ENCODE measurements at places on chromosomes 2 and 18.

DNA sequence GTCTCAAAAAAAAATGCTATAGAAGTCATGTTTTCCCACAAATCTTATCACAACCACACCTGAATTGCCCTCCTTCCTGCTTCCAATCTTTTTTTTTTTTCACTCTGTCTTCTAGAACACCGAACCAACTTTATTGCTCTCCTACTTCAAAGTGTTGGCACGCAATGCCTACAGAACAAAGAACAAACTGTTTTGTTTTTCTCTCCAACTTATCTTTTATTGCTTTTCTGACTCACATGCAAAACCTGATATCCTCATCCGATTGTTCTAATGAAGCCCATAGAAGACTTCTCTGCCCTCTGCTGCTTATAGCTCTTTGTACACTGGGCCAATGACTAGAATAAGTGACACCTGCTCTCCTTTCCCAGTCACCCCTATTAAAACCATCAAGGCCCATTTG, 602.8 kb downstream of the EPHA4 start:
- DNase-seq = no peak

DNA sequence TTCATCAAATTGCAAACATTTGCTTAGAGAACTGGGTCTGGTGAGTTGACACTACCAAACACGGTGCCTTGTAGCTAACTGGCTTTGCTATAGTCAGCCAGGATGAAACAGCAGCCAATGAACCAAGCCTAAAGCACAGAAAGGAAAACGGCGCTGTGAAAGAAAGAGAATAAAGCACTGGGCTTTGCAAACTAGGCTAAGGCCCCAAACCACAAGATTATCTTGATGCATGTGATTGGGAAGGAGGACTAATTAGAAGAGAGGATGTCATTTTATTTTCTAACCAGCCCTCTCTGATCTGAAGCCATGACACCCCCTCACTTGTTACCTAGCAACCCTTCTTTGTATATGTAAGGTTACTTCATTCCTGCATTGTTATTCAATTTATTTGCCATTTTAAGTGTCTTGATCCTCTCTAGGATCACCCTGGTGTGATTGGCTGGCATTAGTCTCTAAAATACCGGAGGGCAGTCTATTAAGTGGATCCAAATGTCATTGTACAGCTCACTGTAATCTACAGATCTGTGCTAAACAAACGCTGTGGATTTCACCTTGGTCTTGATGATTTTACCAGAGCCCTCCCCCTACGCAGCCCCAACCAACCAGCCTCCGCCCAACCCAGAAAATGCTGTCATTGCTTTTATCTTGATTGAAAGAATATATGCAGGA, 395.4 kb upstream of the ACVR2A start:
- no peak for DNase-seq

GRCh38 chr18:77376043-77376732, 126.5 kb downstream of the GALR1 start:
- DNase-seq = no peak

GRCh38 chr2:165410276-165410675, 59.2 kb upstream of the CSRNP3 start:
- DNase-seq = no peak

DNA sequence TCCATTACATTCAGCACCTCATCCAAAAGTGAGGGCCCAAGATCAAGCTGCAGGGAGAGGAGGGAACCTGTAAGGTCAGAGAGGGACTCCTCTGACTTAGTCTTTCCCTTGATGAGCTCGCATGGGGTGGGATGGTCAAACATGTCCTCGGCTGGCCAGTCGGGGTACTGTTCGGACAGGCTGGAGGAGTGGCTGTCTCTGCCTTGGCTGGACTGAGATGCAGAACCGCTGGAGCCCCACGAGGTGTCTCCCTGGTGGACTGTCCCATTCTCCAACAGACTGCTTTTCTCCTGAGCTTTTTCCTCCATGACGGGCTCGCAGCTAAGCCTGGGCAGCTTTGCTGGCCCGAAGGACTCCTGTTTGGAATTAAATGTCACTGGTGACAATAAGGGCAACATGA, 25.6 kb downstream of the CDC42EP3 start:
- DNase-seq = no peak

GRCh38 chr2:76445880-76446279, 735.2 kb upstream of the GCFC2 start:
- DNase-seq = no peak

DNA sequence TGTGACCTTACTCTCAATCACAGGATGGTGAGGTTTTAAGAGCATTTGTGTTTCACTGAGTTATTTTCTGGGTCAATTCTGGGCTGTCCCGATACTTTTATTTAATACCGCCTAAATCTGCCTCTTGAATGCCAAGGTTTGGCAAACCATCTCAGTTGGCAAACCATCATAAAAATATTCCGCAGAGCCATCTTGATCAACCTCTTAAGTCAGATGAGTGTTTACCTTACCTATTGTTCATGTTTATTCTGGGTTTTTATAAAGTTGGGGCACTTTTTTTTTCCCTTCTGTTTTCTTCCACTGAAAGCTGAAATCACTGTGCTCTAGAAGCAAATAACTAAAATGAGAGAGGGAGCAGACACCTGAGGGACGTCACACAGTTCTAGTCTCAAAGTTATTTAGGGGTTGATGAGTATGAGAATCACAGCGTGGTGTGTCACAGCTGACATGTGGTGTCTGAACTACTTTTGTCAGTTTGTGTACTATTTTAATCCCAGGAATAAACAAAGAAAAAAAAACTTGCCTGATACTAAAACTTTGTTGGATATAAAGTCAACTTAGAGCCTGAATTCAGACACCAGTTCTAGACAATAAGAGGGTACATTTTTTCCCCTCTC, 48.6 kb downstream of the ETAA1 start:
- DNase-seq = no peak

DNA sequence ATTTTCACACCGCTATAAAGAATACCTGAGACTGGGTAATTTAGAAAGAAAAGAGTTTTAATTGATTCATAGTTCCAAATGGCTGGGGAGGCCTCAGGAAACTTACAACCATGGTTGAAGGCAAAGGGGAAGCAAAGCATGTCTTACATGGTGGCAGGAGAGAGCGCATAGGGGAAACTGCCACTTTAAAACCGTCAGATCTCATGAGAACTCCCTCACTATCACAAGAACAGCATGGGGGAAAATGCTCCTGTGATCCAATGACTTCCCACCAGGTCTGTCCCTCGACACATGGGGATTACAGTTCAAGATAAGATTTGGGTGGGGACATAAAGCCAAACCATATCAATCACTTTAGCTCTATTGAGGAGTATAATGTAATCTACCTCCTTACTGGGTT, 53.5 kb downstream of the ABCB11 start:
- DNase-seq = peak; percentile 37

GRCh38 chr2:170717991-170718589, 3.0 kb downstream of the SP5 start:
- DNase-seq = no peak

DNA sequence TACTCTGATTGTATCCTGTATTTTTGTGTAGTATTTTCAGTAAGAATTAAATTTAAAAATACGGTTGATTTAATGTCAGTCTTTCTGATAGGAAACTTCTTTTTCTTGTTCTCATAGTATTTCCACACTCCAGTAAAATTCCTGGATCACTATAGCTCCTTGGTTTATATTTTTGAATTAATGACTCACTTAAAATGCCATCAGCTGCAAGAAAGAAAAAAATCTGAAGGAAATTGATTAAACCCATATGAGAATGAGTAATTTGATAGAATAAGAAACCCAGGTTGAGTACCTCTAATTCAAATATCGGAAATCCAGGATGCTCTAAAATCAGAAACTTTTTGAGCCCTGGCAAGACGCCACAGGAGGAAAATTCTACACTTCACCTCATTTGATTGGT, 186.8 kb upstream of the RND3 start:
- no peak for DNase-seq

DNA sequence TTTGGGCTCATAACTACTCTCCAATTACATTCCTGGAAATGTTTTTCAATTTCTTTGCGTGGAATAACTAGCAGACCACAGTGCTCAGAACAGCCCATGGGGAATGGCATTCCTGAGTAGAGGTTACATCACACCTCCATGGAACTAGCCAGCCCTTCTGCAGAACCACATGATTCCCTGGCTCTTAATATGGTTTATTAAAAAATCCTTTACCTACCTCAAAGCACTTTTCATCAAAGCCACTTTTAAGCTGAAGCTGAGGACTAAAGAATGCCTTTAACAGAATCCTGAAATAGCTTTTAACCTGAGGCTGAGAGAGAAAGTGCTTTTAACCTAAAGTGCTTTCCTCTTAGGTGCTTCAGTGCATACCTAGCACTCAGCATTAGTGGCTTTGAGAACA, 376.3 kb downstream of the ARHGAP15 start:
- DNase-seq = no peak

DNA sequence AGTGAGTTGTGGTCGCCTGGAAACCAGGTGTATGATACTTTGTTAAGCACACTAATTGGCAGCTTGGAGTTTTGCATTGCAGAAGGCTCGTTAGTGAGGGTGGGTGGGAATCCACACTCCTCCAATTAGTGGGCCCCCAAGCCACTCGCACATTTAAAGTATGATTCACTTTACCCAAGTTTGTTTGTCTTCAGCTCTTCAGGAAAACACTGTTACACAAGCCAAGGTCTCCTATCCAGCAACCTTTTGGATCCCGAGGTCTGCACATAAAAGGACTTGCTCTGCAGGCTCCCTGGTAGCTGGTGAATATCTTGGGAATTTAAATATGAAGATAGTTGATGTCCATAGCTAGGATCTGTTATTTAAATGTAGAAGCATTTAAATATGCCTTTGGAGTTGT, 66.1 kb downstream of the NPAS2 start:
- DNase-seq = no peak

DNA sequence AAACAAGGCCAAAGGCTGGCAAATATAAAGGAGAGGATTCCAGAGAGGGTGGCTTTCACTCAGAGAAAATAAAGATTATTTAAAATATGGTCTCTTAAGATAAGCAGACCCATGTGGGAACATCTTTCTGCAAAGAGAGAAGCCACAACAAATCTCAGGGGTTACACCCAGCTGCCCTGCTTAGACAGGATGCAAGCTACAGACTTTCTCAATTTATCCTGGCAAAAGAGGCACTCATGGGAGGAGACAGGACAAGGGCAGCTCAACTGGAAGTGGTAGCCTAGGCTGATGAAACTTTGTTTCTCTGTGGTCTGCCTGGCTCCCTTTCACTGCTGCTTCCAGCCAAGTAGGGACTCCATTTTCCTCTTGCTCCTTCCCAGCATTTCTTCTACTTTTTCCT, 25.9 kb upstream of the SULT1C4 start:
- peak; percentile 45 for DNase-seq

DNA sequence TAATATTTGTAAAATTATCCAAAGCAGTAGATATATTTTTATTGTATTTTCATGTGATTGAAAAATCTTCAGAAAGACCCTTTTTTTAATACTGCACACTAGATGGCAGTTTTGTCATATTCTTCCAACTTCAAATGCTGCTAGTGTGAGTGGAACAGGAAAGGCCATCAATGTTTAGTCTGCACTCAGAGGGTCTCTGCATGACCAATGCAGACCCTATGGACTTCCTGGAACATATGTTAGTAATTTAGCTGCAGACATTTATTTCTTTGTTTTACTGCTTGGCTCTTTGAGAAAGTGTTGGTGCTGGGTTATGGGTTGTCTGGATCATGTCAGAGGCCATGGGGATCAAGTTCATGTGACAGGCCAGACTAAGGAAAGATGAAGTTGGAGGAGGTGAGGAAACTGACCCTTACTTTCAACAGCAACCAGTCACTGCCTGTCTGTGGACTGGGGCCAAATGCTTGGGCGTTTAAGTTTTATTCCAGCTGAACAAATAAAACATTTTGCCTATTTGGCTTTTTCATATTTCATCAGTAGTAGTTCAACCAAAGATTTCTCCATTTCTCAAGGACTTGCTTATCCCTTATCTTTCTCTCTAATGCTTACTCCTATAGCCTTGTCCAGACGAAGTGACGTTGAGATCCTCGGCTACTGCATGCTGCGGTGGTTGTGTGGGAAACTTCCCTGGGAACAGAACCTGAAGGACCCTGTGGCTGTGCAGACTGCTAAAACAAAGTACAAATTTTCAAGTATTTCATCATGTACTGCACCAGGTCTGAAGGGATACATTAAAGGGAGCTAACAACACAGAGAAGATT, 84.8 kb downstream of the VRK2 start:
- DNase-seq = no peak

- no peak for DNase-seq
Measured at GRCh38 chr18:36629138-36629530, 199.7 kb downstream of the TPGS2 start.

DNA sequence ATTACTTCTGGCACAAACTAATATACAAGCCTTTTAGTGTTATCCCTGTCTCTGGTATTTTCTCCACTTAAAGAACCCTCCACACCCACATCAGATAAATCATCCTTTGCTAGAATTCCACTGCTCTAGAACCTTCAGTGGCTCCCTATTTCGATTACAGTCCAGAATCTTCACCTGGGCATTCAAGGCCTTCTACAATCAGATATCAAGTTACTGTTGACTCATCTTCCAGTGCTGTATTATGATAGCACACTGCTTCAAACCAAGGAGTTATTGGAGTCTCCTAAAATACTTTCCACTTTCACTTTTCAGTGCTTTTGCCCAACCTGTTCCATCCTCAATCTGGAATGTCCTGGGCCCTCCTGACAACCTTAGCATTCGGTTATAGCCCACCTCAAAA, 3.4 kb downstream of the CGREF1 start:
- no peak for DNase-seq

GRCh38 chr2:61704364-61704763, 149.5 kb downstream of the FAM161A start:
- DNase-seq = no peak

GRCh38 chr18:76589316-76589715, 94.3 kb upstream of the ZNF516 start:
- no peak for DNase-seq

DNA sequence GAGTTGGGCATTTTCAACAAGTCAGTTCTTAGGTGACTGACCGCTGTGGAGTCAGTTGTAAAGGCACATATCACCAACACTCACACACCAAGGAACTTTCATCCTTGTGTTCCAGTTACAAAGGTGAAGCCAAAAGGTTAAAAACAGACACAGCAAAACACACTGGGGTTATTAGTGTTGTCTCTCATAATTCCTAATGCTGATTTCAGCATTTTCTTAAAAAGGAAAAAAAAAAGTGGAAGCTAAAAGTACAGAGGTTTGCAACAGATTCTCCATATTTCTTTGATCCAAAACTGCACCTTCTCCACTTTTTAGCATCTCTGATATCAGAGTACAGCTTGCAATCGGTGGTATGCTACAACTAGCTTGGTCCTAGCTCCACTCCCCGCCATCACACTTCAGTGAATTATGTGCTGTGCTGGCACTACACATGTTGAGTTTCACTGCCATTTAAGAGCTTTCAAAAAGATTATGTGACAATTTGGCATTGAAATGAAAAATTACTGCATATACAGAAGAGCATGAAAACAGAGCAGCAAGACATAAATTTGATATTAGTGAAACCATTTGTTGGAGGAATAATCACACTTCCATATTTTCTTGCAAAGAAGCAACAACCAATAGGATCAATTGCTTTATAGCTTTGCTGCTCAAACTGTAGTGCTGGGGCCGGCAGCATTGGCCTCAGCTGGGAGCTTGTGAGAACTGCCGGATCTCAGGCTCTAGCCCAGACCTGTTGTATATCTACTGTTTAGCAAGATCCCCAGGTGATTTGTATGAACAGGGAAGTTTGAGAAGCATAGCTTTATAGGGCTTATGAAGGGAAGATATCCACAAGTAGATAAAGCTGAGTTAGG, 62.3 kb upstream of the DAPL1 start:
- no peak for DNase-seq
